CD8-positive, alpha-beta memory T cell (primary cell): ENCODE measurements at places on chromosomes 3 and 15. TPM values are rescaled to one million over a fixed set of nuclear protein-coding genes. Genes with fewer than 3 reads are reported as not detected.

- H3K27ac ChIP-seq: peak within 1 kb of the TSS; percentile 75
- peak within 1 kb of the TSS; percentile 88 for H3K4me3 ChIP-seq
- peak; percentile 62 for DNase-seq
- peaks cover 22% of the 10 kb centered on the region for H3K4me1 ChIP-seq
Measured at GRCh38 chr3:48989796-48990635, at the start of gene P4HTM. Gene P4HTM, plus strand, starts transcription at chr3:48990241. Its CDS starts 16 bp downstream, at chr3:48990257.

- no peak for DNase-seq
- H3K36me3 ChIP-seq: peaks cover 5% of the 10 kb centered on the region
- H3K4me1 ChIP-seq: peaks cover 48% of the 10 kb centered on the region
- H3K27ac ChIP-seq: no peak overlapping the region
- no peaks in the 10 kb centered on the region for H3K27me3 ChIP-seq
- H3K4me3 ChIP-seq: no peak overlapping the region
Measured at GRCh38 chr15:64429448-64429847, 30.9 kb upstream of the ZNF609 start.

- H3K4me3 ChIP-seq: no peak overlapping the region
- H3K27me3 ChIP-seq: peaks cover 5% of the 10 kb centered on the region
- no peak overlapping the region for H3K27ac ChIP-seq
- no peaks in the 10 kb centered on the region for H3K4me1 ChIP-seq
Measured at GRCh38 chr3:160470181-160470580, 20.6 kb upstream of the TRIM59 start.

DNA sequence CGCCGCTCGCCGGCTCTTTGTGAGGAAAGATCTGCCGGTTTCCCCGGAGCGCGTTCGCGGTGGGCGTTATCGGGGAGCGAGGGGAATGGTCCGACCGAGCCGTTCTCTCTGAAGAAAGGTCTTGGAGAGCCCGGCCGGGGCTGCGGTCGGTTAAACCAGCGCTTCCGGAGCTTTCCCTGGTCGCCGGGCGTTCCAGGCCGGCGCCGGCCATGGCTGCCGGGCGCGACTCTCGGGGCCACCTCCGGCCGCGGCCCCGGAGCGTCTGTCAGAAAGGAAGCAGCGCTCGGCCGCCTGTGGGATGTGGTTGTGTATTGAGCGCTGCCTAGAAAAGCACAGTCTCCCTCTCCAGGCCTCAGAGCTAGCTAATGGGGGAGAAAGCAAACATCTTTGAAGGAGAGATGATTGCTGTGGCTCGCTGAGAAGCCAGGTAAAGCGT, 731 bp downstream of the FYTTD1 start:
- H3K27me3 ChIP-seq: no peaks in the 10 kb centered on the region
- peak; percentile 63 for DNase-seq
- no peaks in the 10 kb centered on the region for H3K36me3 ChIP-seq
- peak overlapping the region; percentile 66 for H3K27ac ChIP-seq
- H3K4me3 ChIP-seq: peak overlapping the region; percentile 82

GRCh38 chr3:71589132-71589531, 5.6 kb upstream of the FOXP1 start:
- no peak overlapping the region for H3K27ac ChIP-seq
- peaks cover 15% of the 10 kb centered on the region for H3K4me1 ChIP-seq
- H3K36me3 ChIP-seq: no peaks in the 10 kb centered on the region
- no peaks in the 10 kb centered on the region for H3K27me3 ChIP-seq
- H3K4me3 ChIP-seq: no peak overlapping the region

- H3K4me1 ChIP-seq: no peaks in the 10 kb centered on the region
- H3K36me3 ChIP-seq: no peaks in the 10 kb centered on the region
- H3K4me3 ChIP-seq: no peak overlapping the region
- no peak for DNase-seq
- H3K27ac ChIP-seq: no peak overlapping the region
Measured at GRCh38 chr3:190384309-190384756, 3.6 kb upstream of the CLDN16 start.

DNA sequence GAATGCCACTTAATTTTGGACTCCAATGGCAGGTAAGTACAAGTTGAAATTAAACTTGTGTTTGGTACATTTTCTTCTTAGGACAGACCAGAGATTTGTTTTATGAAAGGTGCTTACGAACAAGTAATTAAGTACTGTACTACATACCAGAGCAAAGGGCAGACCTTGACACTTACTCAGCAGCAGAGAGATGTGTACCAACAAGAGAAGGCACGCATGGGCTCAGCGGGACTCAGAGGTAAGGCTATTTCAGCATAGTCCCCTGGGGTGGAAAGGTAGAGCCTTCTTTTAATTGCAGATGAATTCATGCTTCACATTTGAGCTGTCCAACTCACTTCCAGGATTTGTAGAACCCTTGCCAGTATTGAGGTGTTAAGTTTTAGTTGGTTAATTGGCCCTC, 51.4 kb downstream of the ASTE1 start:
- no peak for DNase-seq
- H3K36me3 ChIP-seq: peaks cover 7% of the 10 kb centered on the region
- no peaks in the 10 kb centered on the region for H3K4me1 ChIP-seq
- no peak overlapping the region for H3K27ac ChIP-seq

DNA sequence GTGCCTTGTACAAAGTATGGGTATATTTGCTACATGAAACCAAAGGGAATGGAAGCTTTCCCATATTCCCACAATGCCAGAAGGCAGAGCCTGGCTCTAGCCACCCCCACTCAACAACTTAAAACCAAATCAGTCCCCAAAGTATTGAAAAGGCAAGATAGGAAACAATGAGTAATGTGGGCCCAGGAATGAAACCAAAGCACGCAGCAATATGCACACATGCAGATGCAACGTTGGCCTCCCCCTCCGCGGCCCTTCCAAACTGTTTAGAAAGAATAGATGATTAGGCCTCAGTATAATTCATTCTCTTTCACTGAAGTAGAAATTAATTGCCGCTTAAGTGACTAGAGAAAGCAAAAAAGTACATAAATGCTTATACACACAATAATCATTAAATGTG, 59.1 kb downstream of the THRB start:
- H3K36me3 ChIP-seq: no peaks in the 10 kb centered on the region
- no peak overlapping the region for H3K4me3 ChIP-seq
- no peak overlapping the region for H3K27ac ChIP-seq
- no peaks in the 10 kb centered on the region for H3K4me1 ChIP-seq
- no peaks in the 10 kb centered on the region for H3K27me3 ChIP-seq

GRCh38 chr15:100778831-100779288, 100.8 kb upstream of the ALDH1A3 start:
- H3K36me3 ChIP-seq: no peaks in the 10 kb centered on the region
- H3K4me3 ChIP-seq: no peak overlapping the region
- no peaks in the 10 kb centered on the region for H3K4me1 ChIP-seq
- H3K27me3 ChIP-seq: no peaks in the 10 kb centered on the region

DNA sequence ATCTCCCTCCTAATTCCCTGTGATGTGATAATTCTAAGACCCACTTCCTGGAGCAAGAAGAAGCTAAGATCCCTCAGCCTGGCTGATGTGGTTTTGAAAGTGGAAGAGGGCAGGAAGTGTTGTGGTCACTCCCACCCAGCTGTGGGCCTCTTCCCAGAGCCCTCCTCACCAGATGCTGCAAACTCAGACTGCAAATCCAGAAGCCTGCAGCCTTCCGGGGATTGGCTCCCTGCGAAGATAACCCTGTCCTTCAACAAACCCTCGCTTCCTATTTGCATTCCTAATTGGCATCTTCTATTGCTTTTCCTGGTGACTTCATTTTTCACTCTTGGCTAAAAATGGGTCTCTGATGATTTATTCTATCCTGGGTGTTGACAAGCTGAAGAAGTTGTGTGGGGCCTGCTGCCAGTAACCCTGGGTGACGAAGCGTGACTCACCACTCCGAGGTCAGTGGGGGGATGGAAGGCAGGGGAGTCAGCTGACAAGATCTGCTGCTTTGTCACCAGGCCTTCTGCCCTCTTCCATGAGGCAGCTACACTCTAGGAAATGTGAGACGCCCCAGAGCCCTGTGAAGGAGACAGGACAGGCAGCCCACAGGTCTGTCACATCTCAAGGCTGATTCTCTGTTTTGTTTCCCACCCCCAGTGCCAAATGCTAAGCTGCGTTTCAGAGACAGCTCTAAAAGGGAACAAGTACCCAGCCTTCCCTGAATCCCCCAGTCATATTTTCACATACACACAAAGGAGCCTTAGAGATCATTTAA, 99.7 kb upstream of the LIPC start:
- no peak overlapping the region for H3K4me3 ChIP-seq
- H3K36me3 ChIP-seq: no peaks in the 10 kb centered on the region
- H3K27ac ChIP-seq: peak overlapping the region; percentile 81

DNA sequence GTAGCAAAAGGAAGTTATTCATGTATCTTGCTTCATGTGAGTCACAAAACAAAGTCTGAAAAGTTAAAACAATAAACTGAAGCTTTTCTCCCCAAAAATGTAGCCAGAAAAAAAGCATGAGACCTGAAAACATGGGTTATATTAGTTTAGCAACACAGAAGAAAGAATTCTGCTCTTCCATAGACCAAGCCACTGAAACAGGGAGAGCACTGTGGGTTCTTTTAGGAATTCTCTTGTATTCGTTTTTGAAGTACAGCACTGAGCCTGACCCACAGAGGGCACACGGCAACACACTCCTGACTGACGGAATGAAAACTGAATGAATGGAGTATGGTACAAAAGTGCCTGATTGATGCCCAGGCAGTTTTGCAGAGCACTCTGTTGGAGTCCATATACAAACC, 66.6 kb downstream of the TM4SF4 start:
- H3K27ac ChIP-seq: no peak overlapping the region
- H3K27me3 ChIP-seq: no peaks in the 10 kb centered on the region
- no peak overlapping the region for H3K4me3 ChIP-seq

- H3K27me3 ChIP-seq: no peaks in the 10 kb centered on the region
- H3K27ac ChIP-seq: no peak overlapping the region
- DNase-seq: no peak
- H3K4me3 ChIP-seq: no peak overlapping the region
Measured at GRCh38 chr15:51004103-51004551, 90.6 kb downstream of the TNFAIP8L3 start.

DNA sequence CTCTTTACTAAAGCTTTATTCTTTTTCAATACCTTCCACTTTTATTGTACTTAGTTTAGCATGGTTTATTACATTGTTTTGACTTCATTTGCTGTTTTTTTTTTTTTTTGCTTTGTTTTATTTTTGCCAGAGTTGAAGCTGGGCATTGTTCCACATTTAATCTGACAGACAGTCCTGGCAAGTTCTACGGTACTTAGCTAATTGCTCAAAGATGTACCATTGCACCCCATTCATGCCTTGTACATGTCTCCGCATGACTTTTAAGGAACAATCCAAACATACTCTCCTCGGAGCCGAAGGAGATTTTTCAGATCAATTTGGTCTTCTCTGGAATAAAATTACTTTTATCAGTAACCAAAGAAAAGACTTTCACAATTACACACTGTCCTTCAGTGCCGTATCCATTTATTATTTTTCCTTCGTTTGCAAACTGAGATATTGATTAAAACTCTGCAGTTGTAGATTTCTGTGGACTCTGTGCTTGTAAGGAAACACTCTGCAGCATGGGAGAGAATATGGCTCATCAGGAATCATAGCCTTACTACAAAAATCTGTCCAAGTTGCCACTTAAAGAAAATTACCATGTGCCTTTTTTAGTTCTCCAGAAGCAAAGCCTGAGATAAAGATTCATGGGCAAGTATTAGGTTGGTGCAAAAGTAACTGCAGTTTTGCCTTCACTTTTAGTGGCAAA, 952.0 kb downstream of the AGBL1 start:
- no peaks in the 10 kb centered on the region for H3K36me3 ChIP-seq
- no peaks in the 10 kb centered on the region for H3K4me1 ChIP-seq
- no peak overlapping the region for H3K4me3 ChIP-seq
- H3K27ac ChIP-seq: no peak overlapping the region
- H3K27me3 ChIP-seq: no peaks in the 10 kb centered on the region

DNA sequence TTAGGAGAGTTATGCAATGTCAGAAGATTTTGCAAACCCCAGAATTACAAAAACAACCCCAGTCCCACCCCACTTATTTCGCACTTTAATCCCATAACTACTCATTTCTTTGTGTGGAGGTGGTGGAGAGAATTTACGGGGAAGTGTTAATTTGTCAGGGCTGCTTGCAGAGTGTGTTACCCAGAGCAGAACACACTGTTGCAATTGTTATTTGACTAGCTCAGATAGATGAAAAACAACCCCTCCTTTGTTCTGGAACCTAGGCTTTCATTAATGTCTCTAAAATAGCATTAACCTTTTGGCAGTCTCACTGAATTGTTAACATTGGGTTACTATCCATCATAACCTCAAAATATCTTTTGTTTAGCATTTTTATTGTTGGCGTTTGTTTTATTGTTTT, 55.8 kb upstream of the MINAR1 start:
- no peaks in the 10 kb centered on the region for H3K36me3 ChIP-seq
- no peaks in the 10 kb centered on the region for H3K4me1 ChIP-seq
- H3K27ac ChIP-seq: no peak overlapping the region

- no peak overlapping the region for H3K4me3 ChIP-seq
- H3K27ac ChIP-seq: no peak overlapping the region
- DNase-seq: no peak
- H3K4me1 ChIP-seq: no peaks in the 10 kb centered on the region
Measured at GRCh38 chr3:169528289-169528688, 135.2 kb downstream of the MECOM start.

- no peaks in the 10 kb centered on the region for H3K4me1 ChIP-seq
- no peak for DNase-seq
- H3K36me3 ChIP-seq: no peaks in the 10 kb centered on the region
- H3K27ac ChIP-seq: no peak overlapping the region
- H3K27me3 ChIP-seq: no peaks in the 10 kb centered on the region
- H3K4me3 ChIP-seq: no peak overlapping the region
Measured at GRCh38 chr15:101148881-101149664, 102.8 kb downstream of the CHSY1 start.

Gene CPN2
- total RNA-seq: not detected

Gene DCP1A
- 40.2 TPM for total RNA-seq

Gene CSTA
- not detected for total RNA-seq

Gene TPRG1
- 29.6 TPM for total RNA-seq

Gene OIP5
- total RNA-seq: 16.2 TPM

Gene TF
- 0.02 TPM for total RNA-seq
